Activated CD4-positive, alpha-beta T cell treated with anti-CD3 and anti-CD28 coated beads, Interleukin-2, amount 10 ng/mL, durations not matched to agents 7 days and 5 days (primary cell): ENCODE measurements at places on chromosomes 3 and 15. TPM values are rescaled to one million over a fixed set of nuclear protein-coding genes. Genes with fewer than 3 reads are reported as not detected.

The CYP1A1 gene
- total RNA-seq, result 2.2 TPM

The RHOA gene
- 520 TPM for total RNA-seq

The ALS2CL gene
- 16.6 TPM for total RNA-seq

The PCOLCE2 gene
- not detected for total RNA-seq

The GOLGA6L4 gene
- total RNA-seq, result 1.4 TPM

The AZI2 gene
- 53.5 TPM for total RNA-seq

The OR5H14 gene
- total RNA-seq, result not detected

The LRRC49 gene
- not detected for total RNA-seq

The RAD51 gene
- total RNA-seq, result 59.9 TPM

The PATL2 gene
- total RNA-seq, result 20.5 TPM

The STARD5 gene
- 5.7 TPM for total RNA-seq
